ENCODE measurements at places on chromosomes 11 and 22. TPM values are rescaled to one million over a fixed set of nuclear protein-coding genes. Genes with fewer than 3 reads are reported as not detected.

- H3K27me3 ChIP-seq, result no peaks in the 10 kb centered on the region
- peak overlapping the region; percentile 67 for H3K27ac ChIP-seq
- DNase-seq, result peak; percentile 13
- no peak overlapping the region for H3K4me3 ChIP-seq
- H3K36me3 ChIP-seq, result peaks cover 13% of the 10 kb centered on the region
- H3K4me1 ChIP-seq, result peaks cover 63% of the 10 kb centered on the region
Observed at GRCh38 chr11:118619444-118620197, 12.2 kb downstream of the PHLDB1 start.

- no peak for DNase-seq
- H3K27ac ChIP-seq, result no peak overlapping the region
- no peaks in the 10 kb centered on the region for H3K27me3 ChIP-seq
- no peaks in the 10 kb centered on the region for H3K36me3 ChIP-seq
- H3K4me1 ChIP-seq, result no peaks in the 10 kb centered on the region
Observed at GRCh38 chr11:28447226-28447625, 339.0 kb downstream of the METTL15 start.

- H3K27me3 ChIP-seq, result no peaks in the 10 kb centered on the region
- peak; percentile 76 for DNase-seq
- peaks cover 10% of the 10 kb centered on the region for H3K36me3 ChIP-seq
- peaks cover 43% of the 10 kb centered on the region for H3K4me1 ChIP-seq
- H3K4me3 ChIP-seq, result no peak overlapping the region
Observed at GRCh38 chr11:65298131-65298535, 16.5 kb upstream of the CDC42EP2 start.

The MFRP gene
- total RNA-seq, result not detected

The TBCEL gene
- total RNA-seq, result 41.1 TPM

The THRSP gene
- total RNA-seq, result not detected

- DNase-seq, result no peak
- H3K4me1 ChIP-seq, result peaks cover 6% of the 10 kb centered on the region
- H3K27me3 ChIP-seq, result no peaks in the 10 kb centered on the region
- no peak overlapping the region for H3K4me3 ChIP-seq
- H3K27ac ChIP-seq, result no peak overlapping the region
Observed at GRCh38 chr11:31761636-31762035, 49.5 kb downstream of the PAX6 start.

The CHST1 gene
- total RNA-seq, result 4.9 TPM

The AQP11 gene
- total RNA-seq, result 0.61 TPM

GRCh38 chr11:48263423-48263911, at the start of gene OR4X1:
TSS of gene OR4X1 (plus strand) at chr11:48263861. CDS start at chr11:48263861, 0 bp downstream.
- no peak for DNase-seq
- no peaks in the 10 kb centered on the region for H3K27me3 ChIP-seq
- no peaks in the 10 kb centered on the region for H3K36me3 ChIP-seq

DNA sequence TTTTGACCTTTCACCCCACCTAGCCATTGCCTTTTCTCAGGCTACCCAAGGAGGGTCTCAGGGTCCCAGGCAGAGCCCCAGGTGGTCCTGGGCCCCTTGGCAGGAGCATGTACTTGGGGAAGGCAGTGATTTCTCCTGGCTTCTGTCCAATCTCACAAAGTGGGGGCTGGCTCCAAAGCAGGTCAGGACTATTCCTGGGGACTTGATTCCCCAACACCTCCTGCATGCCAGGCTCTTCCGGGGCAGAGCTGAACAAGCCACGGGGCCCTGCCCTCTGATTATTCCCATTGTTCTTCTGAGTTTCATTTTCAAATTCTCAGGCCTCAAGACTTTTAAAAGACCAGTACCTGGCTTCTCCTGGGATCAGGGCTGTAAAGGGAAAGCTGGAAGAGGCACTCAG, 1.5 kb upstream of the TCF20 start:
- H3K36me3 ChIP-seq, result no peaks in the 10 kb centered on the region
- no peak overlapping the region for H3K4me3 ChIP-seq
- no peaks in the 10 kb centered on the region for H3K27me3 ChIP-seq
- no peak overlapping the region for H3K27ac ChIP-seq
- peaks cover 13% of the 10 kb centered on the region for H3K4me1 ChIP-seq

DNA sequence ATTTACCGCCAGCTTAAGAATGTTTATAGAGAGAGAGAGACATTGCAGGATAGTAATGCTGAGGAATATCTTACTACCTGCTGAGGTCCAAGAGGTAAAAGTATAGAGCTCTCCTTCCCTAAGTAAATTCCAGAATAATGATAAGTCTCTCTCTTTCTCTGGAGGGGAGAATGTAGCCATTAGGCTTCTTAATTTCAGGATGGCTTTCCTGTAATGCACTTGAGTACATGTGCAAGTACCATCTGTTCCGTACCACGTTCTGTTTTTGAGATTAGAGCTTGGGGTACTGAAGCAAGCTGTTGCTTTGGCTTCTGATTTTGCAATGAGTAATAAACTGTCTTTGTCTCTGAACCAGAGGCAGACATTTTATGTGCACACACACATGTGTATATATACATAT, 1314.0 kb downstream of the JRKL start:
- no peaks in the 10 kb centered on the region for H3K36me3 ChIP-seq
- DNase-seq, result no peak
- no peak overlapping the region for H3K27ac ChIP-seq
- no peaks in the 10 kb centered on the region for H3K27me3 ChIP-seq
- H3K4me3 ChIP-seq, result no peak overlapping the region

The FXYD6 gene
- total RNA-seq, result 59.0 TPM

DNA sequence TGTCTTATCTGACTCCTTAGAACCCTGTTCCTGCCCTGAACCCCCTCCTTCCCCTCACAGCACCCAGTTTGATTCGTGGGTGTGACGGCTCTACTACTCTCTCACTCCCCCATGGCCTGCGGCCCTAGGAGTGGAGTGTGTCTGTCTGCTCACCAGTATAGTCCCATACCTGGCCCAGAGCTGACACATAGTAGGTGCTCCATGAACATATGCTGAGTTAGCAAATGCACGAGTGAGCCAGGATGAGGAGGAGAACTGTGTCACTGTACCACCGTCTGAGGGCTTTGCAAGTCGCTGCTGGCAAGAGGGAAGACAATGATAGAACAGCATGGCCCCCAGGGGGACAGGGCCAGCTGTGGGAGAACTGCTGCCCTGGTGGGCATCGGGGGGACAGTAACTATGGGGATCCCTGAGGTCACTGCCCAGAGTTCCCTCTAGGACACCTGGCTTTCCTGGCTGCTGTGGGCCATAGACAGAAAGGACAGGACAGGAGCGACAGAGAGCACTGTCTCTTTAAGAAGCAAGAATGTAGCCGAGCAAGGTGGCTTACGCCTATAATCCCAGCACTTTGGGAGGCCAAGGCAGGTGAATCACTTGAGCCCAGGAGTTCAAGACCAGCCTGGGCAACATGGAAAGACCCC, 19.2 kb upstream of the KIAA0930 start:
- H3K27ac ChIP-seq, result no peak overlapping the region
- peaks cover 18% of the 10 kb centered on the region for H3K4me1 ChIP-seq
- DNase-seq, result no peak
- H3K36me3 ChIP-seq, result no peaks in the 10 kb centered on the region
- H3K4me3 ChIP-seq, result no peak overlapping the region

The OR51E2 gene
- not detected for total RNA-seq

The RASGRP2 gene
- 27.6 TPM for total RNA-seq

DNA sequence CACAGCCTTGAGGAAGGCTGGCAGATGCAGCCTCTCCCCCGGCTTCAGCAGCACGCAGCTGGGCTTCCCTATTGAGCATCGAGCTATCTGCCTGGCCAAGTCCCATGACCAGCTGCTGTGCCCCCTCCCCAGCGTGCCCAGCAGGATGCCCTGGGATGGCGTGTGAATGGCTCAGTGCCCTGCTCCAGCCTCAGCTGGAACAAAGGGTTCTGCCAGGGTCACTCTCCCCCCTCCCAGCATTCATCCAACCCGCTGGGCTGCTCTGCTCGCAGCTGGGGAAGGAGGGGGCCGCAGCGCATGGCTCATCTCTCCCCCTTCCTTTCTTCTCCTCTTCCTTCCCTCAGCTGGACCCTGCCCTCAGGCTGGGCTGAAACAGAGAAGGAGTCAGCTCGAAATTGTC, 14.5 kb downstream of the LRP4 start:
- no peak for DNase-seq
- no peaks in the 10 kb centered on the region for H3K36me3 ChIP-seq
- H3K27ac ChIP-seq, result no peak overlapping the region
- H3K27me3 ChIP-seq, result no peaks in the 10 kb centered on the region
- H3K4me1 ChIP-seq, result no peaks in the 10 kb centered on the region

The SELENOH gene
- 103 TPM for total RNA-seq

The CCDC89 gene
- 1.2 TPM for total RNA-seq

- no peak for DNase-seq
- H3K27me3 ChIP-seq, result no peaks in the 10 kb centered on the region
- no peak overlapping the region for H3K4me3 ChIP-seq
- no peak overlapping the region for H3K27ac ChIP-seq
- H3K36me3 ChIP-seq, result no peaks in the 10 kb centered on the region
- no peaks in the 10 kb centered on the region for H3K4me1 ChIP-seq
Observed at GRCh38 chr11:44718612-44719390, 8.0 kb upstream of the TSPAN18 start.

DNA sequence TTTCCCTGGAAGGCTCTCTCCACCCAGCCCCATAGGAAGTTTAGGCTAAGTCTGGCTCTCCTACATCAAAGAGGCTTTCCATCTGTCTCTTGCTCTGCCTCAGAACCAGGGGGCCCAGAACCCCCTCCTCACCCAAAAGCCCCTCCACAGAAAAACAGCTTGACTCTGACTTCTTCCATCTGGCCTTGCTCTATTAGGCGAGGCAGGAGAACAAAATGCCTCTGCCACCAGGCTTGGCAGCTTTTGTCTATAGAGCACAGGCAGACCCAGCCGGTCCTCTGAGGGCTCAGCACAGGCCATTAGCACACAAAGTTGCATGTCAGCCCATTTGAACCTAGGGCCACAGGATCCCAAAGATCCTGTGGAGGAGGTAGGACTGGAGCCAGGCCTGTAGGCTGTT, 75.7 kb upstream of the SUSD2 start:
- no peaks in the 10 kb centered on the region for H3K27me3 ChIP-seq
- no peak overlapping the region for H3K4me3 ChIP-seq
- no peak for DNase-seq
- peaks cover 5% of the 10 kb centered on the region for H3K4me1 ChIP-seq
- peaks cover 21% of the 10 kb centered on the region for H3K36me3 ChIP-seq
- no peak overlapping the region for H3K27ac ChIP-seq

The NRGN gene
- total RNA-seq, result 79.9 TPM

DNA sequence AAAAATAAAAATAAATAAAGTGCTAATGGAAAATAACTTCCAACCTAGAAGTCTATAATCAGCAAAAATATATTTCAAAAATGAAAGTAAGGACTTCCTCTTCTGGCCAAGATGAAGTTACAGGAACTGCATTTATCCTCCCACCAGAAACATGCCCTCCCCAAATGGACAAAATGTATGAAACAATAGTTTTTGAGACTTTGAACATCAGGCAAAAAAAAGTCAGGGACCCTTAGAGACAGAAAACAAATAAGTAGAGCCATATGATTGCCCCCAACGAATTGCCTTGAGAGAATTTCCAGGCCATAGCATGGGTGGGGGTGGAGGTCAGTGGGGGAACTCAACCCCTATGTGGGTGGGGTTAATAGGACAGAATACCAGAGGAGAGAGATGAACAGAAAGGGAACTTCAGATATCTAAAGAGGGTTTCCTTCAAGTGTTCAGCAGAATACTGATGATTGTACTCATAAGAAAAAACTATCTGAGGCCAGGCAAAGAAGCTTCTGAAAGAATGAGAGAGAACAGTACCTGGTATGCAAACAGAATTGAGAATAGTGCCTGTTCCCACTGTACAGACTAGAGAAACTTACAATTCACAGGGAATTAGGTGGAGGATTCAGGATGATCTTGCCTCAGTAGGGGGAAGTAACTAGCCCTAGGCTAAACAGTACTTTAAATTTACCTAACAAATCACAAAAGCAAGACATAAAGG, 26.6 kb upstream of the IL10RA start:
- no peak overlapping the region for H3K27ac ChIP-seq
- H3K4me1 ChIP-seq, result no peaks in the 10 kb centered on the region
- no peaks in the 10 kb centered on the region for H3K36me3 ChIP-seq
- H3K4me3 ChIP-seq, result no peak overlapping the region

DNA sequence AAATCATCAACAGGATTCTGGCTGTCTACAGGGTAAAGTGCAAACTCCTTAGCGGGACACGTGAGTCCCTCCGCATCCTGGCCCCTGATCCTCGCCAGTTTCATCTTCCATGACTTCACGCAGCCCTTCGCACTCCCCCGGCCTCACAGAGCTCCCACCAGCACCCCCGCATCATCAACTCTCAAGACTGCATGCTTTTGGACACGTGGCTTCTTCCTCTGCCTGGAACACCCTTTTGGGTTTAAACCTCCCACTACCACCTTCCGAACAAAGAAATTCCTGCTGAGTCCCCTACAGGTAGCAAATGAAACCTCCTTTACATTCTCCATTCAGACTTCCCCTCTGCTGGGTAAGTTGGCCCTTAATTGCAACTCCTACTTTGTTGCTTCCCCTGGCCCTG, 12.6 kb upstream of the EIF3M start:
- no peaks in the 10 kb centered on the region for H3K36me3 ChIP-seq
- no peaks in the 10 kb centered on the region for H3K4me1 ChIP-seq
- H3K4me3 ChIP-seq, result no peak overlapping the region
- DNase-seq, result no peak
- no peak overlapping the region for H3K27ac ChIP-seq

The PSMA1 gene
- 128 TPM for total RNA-seq

DNA sequence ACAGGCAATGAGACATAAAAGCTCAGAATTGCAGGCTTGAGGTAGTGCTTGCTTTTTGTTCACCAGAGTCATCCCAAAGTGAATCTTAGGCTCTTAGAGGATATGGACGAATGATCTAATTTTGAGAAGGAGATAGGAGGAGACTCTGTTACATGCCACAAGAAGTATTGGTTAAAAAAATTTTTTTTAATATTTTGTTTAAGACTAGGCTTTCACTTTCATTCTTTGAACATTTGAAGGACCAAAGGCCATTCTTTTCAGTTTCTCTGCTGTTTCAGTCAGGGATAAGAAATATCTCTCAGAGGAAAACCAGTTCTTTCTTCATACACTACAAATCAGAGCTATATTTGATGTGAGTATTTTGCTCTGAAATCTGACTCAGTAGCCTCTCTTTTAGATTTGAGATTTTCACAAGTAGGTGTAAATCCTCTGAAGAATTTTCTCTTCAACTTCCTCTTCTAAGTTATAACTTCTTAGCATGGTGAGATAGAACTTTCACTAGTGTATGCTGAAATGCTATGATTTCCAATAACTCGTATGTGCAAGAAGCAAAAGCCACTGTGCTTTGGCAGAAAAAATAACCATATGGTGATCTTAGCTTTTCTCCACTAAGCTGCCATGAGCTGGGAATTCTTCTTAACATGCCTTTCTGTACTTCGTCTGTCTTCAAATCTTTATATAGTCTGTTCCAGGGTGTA, 24.1 kb upstream of the FAM181B start:
- no peak overlapping the region for H3K4me3 ChIP-seq
- H3K4me1 ChIP-seq, result no peaks in the 10 kb centered on the region
- H3K27me3 ChIP-seq, result no peaks in the 10 kb centered on the region
- DNase-seq, result no peak
